ENCODE measurements at places on chromosomes 3 and 15. TPM values are rescaled to one million over a fixed set of nuclear protein-coding genes. Genes with fewer than 3 reads are reported as not detected.
A peak's percentile ranks its signal among the peaks of the same experiment; 100 is the strongest.

- DNase-seq: peak; percentile 8
Observed at GRCh38 chr3:193560870-193561269, 6.2 kb upstream of the ATP13A4 start.

DNA sequence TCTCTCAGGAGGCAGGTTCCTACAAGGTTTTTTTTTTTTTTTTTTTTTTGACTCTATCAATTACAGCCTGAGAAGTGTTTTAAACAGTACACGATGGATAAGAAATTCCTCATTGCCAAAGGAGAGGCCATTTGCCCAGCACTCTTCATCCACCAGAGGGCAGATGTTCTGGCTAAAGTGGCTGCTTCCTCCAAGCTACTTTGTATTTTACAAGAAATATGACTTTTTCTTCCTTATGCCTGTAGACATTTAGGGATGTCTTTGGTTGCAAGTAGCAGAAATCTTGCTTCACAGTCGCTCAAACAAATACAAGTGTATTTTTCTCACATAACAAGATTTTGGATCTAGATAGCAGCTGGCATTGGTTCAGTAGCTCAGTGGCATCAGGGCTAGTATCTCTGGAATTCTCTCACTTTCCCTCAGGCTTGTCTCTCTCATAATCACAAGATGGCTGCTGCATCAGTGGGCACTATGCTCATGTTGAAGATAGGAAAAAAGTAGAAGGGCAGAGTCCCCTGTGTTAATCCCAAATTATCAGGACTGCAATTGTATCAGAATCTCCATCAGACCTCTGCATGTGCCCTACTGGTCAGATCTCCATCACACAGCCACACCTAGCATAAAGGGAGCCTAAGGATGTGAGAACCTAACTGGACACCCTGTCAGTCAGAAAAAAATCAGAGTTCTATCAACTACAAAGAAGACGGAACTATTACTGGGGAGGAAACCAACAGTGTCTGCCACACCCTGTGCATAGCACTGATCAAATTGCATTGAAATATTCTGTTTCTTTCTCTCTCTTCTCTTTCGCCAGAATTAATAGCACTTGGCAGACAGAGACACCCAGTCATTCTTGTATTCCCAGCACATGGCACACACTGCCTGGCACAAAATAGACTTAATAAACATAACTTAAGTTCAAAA lies 138.9 kb upstream of the COL8A1 start:
- peak; percentile 74 for DNase-seq

GRCh38 chr3:189626286-189626685 lies 4.9 kb upstream of the TP63 start:
- DNase-seq: no peak

DNA sequence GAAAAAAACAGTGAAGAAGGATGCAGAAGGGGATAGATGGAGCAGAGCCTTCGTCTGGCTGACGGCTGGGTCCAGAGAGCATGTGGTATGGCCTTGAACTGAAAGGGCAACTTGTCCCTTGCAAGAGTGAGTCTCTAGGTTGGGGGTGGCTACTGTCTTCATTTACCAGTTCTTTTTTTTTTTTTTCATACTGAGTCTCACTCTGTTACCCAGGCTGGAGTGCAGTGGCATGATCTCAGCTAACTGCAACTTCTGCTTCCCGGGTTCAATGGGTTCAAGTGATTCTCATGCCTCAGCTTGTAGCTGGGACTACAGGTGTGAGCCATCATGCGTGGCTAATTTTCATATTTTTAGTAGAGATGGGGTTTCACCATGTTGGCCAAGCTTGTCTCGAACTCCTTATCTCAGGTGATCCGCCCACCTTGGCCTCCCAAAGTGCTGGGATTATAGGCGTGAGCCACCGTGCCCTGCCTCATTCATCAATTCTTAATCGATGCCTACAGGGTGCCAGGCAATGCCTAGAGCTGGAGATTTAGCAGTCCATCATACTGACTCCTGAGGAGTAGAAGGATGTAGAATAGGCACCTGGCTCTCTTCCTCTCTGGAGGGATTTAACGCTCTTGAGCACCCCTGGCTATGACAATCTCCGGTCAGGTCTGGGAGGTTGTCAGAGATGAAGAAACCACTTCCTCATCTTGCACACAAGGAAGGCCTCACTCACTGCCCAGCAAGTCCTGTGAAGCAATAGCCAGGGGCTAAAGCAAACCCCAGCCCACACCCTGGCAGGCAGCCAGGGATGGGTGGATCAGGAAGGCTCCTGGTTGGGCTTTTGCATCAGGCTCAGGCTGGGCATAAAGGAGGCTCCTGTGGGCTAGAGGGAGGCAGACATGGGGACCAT lies at the start of gene CAMP:
Gene CAMP (plus strand): TSS at position 880 of the 898 bp plus-strand sequence. CDS start 17 bp downstream, at position 897.
- peak; percentile 84 for DNase-seq

DNA sequence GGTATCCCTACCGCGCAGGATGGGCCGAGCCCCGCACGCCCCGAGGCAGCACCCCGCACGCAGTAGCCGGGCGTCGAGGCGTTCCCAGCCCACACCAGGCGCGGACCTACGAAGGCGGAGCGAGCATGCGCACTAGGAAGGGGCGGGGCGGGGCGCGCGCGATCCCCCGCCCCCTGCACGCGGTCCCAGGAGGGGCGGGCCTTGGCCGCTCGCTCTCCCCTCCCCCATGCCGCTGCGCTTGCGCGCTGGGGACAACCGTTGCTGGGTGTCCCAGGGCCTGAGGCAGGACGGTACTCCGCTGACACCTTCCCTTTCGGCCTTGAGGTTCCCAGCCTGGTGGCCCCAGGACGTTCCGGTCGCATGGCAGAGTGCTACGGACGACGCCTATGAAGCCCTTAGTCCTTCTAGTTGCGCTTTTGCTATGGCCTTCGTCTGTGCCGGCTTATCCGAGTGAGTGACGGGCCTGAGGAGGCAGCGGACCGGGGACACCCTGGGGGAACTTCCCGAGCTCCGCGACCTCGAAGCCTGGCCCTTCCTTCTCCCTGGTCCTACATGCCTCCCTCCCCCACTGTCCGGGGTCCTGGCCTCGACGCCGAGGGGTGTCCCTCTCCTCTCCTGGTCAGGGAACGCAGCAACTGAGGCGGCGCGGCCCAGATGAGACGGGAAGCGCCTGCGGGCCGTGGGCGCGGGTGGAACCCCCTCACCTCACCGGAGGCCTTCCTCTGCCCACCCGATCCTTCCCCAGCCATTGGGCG lies at the start of gene SPESP1:
Gene SPESP1 (plus strand): TSS at position 258 of the 755 bp plus-strand sequence. CDS start 129 bp downstream, at position 387.
- no peak for DNase-seq

DNA sequence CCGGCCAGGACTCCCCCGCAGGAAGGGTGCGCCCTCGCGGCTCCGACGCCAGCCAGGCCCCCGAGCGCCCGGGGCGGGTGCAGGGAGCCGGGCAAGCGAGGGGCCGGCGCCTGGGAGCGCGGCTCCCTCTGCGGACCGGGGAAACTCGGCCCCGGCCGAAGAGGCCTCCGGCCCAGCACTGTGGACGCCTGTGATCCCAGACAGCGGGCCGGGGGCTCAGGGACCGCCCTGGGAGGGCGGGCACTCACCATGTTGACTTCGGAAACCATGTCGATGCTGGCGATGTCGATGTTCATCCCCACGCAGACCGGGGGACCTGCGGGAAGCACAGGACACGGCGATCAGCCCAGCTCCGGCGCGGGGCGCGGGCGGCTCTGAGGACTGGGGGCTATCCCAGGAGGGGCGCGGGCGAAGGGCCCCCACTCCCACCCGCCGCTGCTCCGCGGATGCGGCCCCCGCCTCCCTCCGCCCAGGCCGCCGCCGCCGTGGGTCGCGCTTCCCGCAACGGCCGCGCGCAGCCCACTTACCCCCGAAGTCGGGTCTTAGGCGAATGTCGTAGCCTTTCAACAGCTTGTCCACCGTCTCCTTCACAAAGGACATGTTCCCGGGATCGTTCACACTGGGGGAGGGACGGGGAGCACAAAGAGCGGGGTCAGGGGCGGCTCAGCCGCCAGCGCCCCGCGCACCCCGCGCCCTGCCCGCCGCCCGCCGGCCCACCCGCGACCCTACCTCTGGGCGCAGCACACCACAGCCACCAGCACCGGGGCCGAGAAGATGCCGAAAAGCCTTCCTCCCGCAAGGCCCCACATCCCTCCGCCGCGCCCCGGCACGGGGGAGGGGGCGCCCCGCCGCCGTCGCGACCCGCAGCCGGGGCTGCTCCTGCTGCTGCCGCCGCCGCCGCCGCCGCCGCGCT lies at the start of gene GABRB3:
Gene GABRB3 (minus strand): TSS at position 913 of the 913 bp plus-strand sequence.
- no peak for DNase-seq

The RNU5B-1 gene
- not detected for total RNA-seq

The GABRA5 gene
- total RNA-seq: not detected
